ENCODE measurements at places on chromosomes 13 and 19. TPM values are rescaled to one million over a fixed set of nuclear protein-coding genes. Genes with fewer than 3 reads are reported as not detected.

DNA sequence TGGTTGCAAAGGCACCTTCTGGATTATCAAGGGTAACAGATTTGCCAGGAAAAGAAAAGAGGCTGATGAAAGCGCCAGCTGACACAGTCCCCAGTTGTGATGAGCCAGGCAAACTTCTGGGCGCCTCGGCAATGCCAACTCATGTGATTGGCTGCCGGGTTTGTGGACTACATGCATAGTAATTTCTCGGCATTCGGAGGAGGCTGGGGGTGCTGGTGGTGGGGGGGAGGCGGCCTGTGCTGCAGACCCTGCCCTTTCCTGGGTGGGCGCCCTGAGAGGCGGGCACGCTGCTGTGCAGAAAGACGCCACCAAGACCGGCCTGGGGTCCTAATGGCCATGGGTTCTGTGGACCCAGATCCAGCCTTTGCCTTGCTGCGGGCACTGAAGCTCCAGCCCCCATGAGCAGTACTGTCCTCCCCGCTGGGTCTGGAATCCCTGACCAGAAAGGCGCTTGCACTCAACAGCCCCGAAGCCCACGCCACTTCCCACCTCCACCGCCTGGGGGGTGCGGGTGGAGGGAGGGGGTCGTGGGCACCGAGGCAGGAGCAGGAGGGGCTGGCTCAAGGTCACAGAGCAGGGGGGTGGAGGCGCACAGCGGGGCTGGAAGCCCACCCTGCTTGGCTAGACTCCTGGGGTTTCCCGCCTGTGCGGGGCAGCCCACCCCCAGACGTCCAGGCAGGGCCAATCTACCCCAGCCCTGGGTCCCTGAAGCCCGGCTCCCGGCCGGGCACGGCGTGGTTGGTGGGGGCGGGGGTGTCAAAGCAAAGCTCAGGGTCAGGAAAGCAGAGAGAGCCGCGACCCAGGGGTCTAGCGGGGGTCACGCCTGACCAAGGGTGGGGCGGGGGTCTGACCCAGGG, 1.0 kb downstream of the DIRAS1 start:
- no peaks in the 10 kb centered on the region for H3K4me1 ChIP-seq
- peaks cover 5% of the 10 kb centered on the region for H3K27me3 ChIP-seq
- no peak overlapping the region for H3K27ac ChIP-seq
- no peak for DNase-seq

DNA sequence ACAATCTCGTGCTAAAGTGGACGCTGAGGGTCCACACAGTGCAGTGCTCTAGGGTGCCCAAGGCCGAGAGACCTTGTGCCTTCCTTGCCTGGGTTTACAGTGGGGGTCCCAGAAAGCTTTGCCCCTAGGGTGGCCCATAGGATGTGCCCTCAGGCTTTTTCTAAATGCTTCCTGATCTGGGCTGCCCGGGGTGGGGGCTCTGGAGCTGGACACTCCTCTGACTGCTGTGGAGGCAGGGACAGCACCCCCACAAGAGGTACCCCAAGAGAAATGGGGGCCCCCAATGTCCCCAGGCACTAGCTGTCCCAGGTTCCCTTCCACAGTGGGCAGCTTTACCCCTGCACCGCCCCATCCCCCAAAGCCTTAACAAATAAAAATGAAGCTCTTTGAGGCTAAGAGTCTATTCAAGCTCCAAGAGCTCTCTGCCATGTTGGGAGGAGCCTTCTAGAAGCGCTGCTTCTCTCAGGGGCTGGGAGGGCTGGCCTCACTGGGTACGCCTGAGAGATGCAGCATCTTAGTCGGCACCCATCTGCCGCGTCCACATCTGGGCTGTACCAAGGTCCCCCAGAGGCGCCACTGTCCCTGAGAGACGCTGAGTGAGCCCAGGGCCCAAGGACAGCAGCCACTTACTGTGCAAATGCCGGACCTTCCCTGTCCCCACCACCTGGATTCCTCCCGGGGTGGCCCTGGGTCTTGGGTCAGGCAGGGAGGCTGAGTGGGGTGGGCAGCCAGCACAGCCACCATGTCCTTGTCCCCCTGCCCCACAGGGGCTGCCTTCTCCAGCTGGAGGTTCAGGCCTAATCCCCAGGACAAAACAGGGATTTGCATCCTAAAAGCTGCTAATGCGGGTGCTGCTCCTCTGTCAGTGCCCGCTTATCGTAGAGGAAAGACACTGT, 27.4 kb downstream of the CEBPA start:
- no peaks in the 10 kb centered on the region for H3K36me3 ChIP-seq
- H3K4me1 ChIP-seq: peaks cover 8% of the 10 kb centered on the region
- no peak overlapping the region for H3K27ac ChIP-seq
- no peak for DNase-seq
- H3K4me3 ChIP-seq: no peak overlapping the region

GRCh38 chr13:89684896-89685295, 1662.6 kb upstream of the MIR17HG start:
- no peaks in the 10 kb centered on the region for H3K4me1 ChIP-seq
- no peaks in the 10 kb centered on the region for H3K36me3 ChIP-seq

- no peak overlapping the region for H3K27ac ChIP-seq
- no peaks in the 10 kb centered on the region for H3K36me3 ChIP-seq
- DNase-seq: peak; percentile 64
- no peaks in the 10 kb centered on the region for H3K27me3 ChIP-seq
- H3K4me1 ChIP-seq: peaks cover 51% of the 10 kb centered on the region
Measured at GRCh38 chr13:46593398-46593797, 40.4 kb downstream of the LRCH1 start.

- H3K27me3 ChIP-seq: no peaks in the 10 kb centered on the region
- H3K27ac ChIP-seq: no peak overlapping the region
- DNase-seq: no peak
- no peaks in the 10 kb centered on the region for H3K36me3 ChIP-seq
- peaks cover 11% of the 10 kb centered on the region for H3K4me1 ChIP-seq
Measured at GRCh38 chr19:15810335-15810734, 5.1 kb downstream of the OR10H1 start.

DNA sequence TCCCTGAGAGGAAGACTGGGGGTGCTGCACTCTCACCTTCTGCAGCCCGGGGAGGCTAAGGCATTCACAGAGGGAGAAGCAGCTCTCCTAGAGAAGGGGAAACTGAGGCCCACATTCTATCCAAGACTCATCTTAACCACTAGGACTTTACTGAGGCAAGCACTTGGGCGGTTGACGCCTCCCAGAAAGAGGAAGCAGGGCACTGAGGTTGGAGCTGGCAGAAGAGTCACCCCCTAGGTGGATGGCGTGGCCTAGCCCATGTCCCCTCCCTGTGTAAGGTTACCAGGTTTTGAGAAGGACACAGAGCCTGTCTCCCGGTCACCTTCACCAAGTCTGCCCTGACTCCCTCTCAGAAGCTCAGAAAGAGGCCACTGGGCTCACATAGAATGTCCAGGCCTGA, 2.7 kb downstream of the S1PR2 start:
- DNase-seq: no peak
- H3K4me3 ChIP-seq: no peak overlapping the region
- H3K27ac ChIP-seq: no peak overlapping the region

DNA sequence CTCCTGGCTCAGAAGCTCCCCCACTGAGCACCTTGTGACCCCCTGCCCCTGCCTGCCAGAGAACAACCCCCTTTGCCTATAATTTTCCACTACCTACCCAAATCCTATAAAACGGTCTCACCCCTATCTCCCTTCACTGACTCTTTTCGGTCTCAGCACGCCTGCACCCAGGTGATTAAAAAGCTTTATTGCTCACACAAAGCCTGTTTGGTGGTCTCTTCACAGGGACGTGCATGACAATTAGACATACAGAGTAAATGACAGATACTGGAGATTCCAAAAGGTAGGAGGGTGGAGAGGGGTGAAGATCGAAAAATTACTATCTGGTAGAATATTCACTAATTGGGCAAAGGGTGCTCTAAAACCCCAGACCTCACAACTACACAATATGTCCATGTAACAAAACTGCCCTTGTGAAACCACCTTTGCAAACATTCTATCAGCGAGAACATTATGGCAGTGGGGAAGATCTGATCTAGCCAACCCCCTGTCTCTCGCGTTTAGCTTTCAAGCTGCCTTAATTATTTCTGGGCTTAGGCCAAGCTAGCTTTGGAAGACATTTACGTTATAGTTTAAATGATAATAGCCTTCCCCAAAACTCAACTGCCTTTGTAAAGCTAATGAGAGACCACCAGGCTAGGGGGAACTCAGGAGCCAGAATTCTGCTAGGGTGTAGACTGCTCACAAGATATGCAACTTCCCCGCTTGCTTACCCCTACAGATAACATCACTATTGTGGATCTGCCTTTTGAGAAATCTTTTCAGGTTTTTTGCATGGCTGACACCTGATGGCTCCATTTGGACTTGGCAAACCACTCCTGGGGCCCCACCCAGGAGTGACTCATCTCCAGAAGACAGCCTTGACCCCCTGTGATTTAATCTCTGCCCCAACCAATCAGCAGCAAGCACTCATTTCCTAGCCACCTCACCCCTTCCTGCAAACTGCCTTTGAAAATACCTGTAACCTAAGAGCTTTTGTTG, 1534.0 kb upstream of the SPRY2 start:
- no peak overlapping the region for H3K27ac ChIP-seq
- H3K36me3 ChIP-seq: no peaks in the 10 kb centered on the region
- no peak overlapping the region for H3K4me3 ChIP-seq
- no peaks in the 10 kb centered on the region for H3K27me3 ChIP-seq
- DNase-seq: no peak
- no peaks in the 10 kb centered on the region for H3K4me1 ChIP-seq

GRCh38 chr19:6935618-6936017, 48.2 kb downstream of the ADGRE1 start:
- no peaks in the 10 kb centered on the region for H3K27me3 ChIP-seq
- H3K4me1 ChIP-seq: no peaks in the 10 kb centered on the region
- H3K4me3 ChIP-seq: no peak overlapping the region

DNA sequence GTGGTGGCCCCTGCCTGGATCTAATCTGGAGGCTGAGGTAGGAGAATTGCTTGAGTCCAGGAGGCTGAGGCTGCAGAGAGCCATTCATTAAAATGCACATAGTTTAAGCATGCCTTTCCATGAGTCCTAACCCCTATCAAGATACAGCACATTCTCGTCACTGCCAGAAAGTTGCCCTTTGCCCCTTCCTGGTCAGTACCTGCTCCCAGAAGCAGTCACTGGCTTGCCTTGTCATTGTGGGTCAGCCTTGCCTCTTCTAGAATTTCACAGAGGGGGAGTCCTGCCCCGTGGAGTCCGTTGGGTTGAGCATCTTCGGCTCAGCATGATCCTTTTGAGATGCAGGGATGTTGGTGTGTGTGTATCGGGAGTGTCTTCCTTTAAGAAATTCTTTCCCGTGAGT, 10.8 kb downstream of the BICRA start:
- H3K4me1 ChIP-seq: peaks cover 32% of the 10 kb centered on the region
- no peak overlapping the region for H3K27ac ChIP-seq
- no peak overlapping the region for H3K4me3 ChIP-seq
- no peak for DNase-seq
- no peaks in the 10 kb centered on the region for H3K27me3 ChIP-seq
- peaks cover 4% of the 10 kb centered on the region for H3K36me3 ChIP-seq

GRCh38 chr13:83634601-83635000, 247.7 kb downstream of the SLITRK1 start:
- no peaks in the 10 kb centered on the region for H3K27me3 ChIP-seq
- H3K36me3 ChIP-seq: no peaks in the 10 kb centered on the region
- DNase-seq: no peak

GRCh38 chr13:86813198-86813597, 858.0 kb upstream of the SLITRK5 start:
- H3K36me3 ChIP-seq: no peaks in the 10 kb centered on the region
- no peak for DNase-seq
- H3K27ac ChIP-seq: no peak overlapping the region
- no peaks in the 10 kb centered on the region for H3K4me1 ChIP-seq

DNA sequence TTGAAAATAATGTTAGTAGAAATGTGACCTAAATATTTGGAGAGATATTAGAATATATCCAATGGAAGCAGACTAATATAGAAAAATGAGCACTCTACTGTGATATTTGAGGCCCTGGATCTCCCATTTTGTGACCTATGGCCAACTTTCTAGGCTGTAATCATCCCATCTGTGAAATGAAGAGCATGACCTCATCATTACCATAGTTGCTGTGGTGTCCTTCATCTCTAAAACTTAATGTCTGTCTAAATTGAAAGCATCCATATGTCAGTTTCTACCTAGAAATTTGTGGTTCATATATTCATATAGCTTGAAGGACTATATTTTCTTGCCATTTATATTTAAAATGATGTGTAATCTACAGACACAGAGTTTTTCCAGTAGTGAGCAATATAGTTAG, 41.6 kb downstream of the PAN3 start:
- H3K27me3 ChIP-seq: no peaks in the 10 kb centered on the region
- no peaks in the 10 kb centered on the region for H3K4me1 ChIP-seq
- no peak for DNase-seq

GRCh38 chr19:51777570-51778462, 16.8 kb downstream of the FPR2 start:
- H3K27me3 ChIP-seq: no peaks in the 10 kb centered on the region
- no peak overlapping the region for H3K27ac ChIP-seq
- no peaks in the 10 kb centered on the region for H3K4me1 ChIP-seq
- H3K36me3 ChIP-seq: no peaks in the 10 kb centered on the region
- DNase-seq: peak; percentile 31
- no peak overlapping the region for H3K4me3 ChIP-seq

DNA sequence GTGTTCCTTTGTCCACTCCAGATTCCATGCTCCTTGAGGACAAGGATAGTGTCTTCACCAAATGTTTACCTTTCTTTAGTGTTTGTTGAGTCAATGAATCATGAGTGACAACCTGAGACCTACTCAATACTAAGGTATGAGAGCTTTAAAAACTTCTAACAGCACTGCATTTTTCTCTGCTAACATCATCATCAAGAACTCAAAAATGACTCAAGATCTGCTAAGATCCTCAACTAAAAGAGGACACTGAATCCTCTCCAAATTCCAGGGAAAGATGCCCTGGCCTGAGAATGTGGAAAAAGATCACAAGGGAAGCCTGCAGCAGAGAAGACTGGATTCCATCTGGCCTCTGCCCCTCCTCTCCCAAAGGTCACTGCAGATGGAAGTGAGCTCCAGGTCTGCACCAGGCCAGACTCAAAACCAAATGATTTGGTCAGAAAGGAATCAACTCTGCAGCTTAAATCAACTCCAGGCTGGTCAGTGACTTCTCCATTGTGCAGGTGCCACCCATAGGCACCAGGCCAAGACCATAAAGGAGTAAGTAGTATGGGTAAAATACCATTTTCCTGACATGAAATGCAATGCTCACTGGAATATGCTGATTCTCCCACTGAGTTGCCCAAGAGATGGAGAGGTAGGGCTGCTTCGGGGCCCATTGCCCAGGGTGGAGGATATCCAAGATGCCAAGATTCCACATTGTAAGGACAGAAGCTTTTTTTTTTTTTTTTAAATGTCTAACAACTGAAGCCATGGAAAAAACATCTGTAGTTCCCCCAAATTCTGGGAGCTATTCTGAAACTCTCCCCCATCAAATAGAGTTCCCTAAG, 89.5 kb upstream of the DOCK9 start:
- peaks cover 55% of the 10 kb centered on the region for H3K4me1 ChIP-seq
- DNase-seq: no peak
- H3K4me3 ChIP-seq: no peak overlapping the region
- no peak overlapping the region for H3K27ac ChIP-seq
- H3K36me3 ChIP-seq: no peaks in the 10 kb centered on the region

The S1PR4 gene
- 235 TPM for total RNA-seq

The MCEMP1 gene
- total RNA-seq: not detected

The ZNF331 gene
- 58.3 TPM for total RNA-seq

The AXL gene
- total RNA-seq: not detected

The C1QTNF9 gene
- not detected for total RNA-seq

The STK11 gene
- total RNA-seq: 114 TPM
